ENCODE measurements at places on chromosomes 6 and 20. TPM values are rescaled to one million over a fixed set of nuclear protein-coding genes. Genes with fewer than 3 reads are reported as not detected.

Gene KIF6
- total RNA-seq = 3.3 TPM

DNA sequence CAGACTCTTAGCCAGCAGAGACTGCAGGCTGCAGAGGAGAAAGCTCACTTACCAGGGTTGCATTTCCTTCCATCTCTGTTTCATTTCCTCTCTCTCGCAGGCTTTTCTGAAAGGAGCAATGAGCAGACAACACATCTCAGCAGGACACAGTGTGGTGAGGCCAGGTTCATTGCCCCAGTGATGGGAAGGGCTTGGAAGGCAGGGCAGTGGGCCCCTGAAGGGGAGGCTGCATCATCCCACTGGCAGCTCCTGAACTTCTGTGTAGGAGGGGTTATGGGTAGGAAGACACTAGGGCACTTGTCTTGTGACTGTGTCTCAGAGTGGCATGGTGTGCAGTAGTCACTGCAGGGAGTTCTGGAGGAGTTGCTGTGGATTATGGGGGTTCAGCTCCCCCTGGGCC is 246.8 kb downstream of the QKI start:
- peak; percentile 12 for DNase-seq

DNA sequence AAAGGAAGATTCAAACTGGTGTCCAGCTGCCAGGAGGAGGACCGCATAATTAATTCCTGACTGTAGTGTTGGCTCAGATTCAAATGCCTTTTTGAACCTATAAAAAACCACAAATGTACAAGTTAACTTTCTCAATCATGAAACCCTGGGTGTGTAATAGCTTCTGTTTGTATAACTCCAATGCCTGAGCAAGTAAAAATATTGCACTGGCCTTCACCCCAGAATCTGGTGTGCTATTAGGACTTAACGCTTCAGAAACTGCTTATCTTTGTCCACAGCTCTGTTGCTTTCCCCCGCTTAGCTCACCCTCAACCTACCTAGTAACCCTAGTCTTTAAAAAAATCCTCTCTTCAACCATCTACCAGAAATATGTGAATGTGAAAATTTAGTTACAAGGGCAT is 119.1 kb upstream of the MAP7 start:
- DNase-seq = peak; percentile 36

- DNase-seq = no peak
These were observed 60.9 kb downstream of the IRF4 start for GRCh38 chr6:452301-453067.

GRCh38 chr6:44011350-44011920 is 115.8 kb downstream of the MRPL14 start:
- no peak for DNase-seq

DNA sequence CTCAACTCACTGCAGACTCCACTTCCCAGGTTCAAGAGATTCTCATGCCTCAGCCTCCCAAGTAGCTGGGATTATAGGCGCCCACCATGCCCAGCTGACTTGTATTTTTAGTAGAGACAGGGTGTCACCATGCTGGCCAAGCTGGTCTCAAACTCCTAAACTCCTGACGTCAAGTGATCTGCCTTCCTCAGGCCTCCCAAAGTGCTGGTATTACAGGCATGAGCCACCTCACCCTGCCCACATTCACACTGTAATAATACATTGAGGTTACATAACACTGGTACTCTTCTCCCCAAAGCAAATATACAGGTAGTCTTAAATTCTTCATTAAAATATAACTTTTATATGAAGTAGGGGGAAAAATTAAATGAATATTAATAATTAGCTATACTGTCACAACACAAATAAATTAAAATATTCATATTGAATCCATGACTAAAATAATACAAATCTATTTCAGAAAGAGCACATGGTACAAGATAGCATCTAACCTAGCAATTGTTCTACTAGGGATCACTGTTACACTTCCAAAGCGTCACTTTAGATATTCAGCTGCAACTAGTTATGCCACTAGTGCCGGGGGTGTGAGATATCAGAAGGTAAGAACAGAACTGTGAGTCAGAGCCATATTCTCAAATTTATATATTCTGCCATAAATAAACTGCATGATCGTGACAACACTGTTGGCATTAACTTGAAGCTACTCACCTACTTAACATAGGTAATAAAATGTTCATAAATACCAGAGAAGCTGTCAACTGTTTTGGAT is 169.1 kb upstream of the SHLD1 start:
- DNase-seq = no peak

DNA sequence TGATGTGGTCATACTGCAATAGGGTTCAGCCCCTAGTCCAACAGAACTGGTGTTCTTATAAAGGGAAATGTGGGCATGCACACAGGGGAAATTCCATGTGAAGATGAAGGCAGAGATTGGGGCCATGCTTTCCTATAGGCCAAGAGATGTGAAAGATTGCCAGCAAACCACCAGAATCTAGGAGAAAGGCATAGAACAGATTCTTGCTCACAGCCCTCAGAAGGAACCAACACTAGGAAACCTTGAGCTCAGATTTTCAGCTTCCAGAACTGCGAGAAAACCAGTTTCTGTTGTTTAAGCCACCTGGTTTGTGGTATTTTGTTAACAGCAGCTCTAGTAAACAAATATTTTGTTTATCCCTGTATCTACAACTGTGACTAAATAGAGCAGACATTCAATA is 197.6 kb upstream of the CITED2 start:
- DNase-seq = no peak

DNA sequence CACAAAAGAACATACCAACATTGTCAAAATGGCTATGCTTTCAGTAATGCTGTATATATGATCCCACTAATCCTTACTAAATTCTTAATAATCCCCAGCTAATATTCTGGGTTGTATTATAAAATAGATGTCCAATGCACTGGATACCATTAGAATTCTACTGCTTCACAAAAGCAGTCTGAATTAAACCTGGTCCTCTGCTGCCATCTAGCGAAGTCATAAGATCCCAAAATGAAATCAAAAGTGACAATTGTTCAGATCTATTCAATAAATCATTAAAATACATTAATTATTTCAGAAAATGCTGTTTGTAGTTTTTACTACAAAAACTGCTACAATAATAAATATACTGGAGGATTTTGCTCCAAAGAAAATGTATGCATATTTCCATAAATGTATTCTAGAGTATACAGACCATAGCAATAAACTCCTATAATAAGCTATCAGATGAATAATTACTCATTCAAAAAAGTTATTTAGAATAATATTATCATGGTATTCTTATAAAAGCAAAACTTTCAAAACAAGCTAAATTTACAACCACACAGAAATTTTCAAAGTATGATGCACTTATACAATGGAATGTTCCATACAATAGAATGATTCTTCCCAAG is 92.6 kb downstream of the RNGTT start:
- DNase-seq = peak; percentile 70

GRCh38 chr20:44936510-44936909 is 23.7 kb downstream of the TOMM34 start:
- DNase-seq = no peak

Gene SNAP91
- total RNA-seq = 0.62 TPM

GRCh38 chr6:147909640-147910039 is 401.1 kb downstream of the SAMD5 start:
- DNase-seq = no peak

DNA sequence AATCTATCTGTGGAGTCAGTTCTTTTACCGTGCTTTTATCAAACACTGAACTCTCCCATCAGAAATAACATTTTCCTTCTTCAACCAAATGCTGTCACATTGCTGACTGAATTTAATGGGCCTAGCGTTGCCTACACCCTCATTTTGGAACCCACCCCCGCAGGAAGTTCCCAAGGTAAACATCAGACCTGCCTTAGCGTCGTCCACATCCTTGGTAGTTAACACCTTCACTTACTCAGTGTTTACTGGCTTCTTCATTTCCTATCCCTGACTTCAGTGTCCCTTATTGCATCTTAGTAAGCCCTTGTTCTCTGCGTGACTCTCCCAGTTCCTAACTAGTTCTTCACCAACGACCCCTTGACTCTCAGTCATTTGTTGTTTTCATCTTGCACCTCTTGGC is 491.4 kb upstream of the SOX4 start:
- no peak for DNase-seq

DNA sequence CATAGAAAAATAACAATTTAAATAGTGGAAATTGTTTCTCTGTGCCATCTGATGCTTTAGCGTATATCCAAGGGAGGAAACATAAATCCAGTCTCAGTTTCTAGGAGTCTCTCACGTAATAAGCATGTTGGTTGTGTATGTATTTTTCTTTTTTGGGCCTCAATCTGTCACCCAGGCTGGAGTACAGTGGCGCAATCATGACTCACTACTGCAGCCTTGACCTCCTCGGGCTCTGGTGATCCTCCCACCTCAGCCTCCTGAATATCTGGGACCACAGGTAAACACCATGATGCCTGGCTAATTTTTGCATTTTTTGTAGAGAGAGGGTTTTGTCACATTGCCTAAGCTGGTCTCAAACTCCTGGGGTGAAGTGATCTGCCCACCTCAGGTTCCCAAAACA is 78.6 kb upstream of the PLN start:
- DNase-seq = no peak

DNA sequence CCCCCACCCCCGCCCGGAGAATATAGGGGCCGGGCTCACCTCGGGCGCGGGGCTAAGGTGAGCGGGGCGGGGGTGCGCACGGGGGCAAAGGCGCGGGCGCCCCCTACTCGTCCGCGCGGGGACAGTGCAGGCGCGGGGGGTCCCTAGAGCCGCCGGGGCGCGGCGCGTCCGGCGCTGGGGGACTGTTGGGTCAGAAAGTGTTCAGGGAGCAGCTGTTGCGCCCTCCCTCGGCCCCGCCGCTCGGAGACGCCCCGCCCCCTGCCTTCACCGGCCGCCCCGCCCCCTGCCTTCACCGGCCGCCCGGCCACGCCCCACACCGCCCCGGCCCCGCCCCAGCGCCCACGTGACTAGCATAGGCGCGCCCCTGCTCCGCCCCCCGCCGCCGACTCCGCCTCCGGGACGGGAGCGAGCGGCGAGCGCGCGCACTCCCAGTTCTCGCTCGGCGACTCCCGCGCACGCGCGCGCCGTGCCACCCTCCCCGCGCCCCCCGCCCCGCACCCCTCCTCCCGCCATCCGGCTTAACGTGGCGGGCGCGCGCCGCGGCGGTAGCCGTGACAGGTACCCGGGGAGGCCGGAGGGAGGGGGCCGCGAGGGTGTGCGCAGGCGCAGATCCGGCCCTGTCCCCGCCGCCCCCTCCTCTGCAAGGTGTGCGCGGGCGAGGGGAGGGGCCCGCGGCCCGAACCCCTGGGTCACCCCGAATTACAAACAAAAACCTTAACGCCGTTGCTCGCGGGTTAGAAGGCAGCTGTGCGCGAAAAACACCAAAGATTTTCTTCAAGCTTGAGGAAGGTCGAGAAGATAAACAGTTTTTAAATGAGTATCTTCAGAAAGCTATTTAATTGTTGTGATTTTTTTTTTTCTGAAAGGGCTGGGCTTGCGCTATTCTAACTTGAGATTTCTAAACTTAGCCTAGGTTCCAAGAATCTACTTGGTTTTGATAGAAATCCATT is 704 bp upstream of the ZNF217 start:
- DNase-seq = peak; percentile 93

GRCh38 chr6:24513602-24514001 is 18.8 kb downstream of the ALDH5A1 start:
- DNase-seq = no peak

DNA sequence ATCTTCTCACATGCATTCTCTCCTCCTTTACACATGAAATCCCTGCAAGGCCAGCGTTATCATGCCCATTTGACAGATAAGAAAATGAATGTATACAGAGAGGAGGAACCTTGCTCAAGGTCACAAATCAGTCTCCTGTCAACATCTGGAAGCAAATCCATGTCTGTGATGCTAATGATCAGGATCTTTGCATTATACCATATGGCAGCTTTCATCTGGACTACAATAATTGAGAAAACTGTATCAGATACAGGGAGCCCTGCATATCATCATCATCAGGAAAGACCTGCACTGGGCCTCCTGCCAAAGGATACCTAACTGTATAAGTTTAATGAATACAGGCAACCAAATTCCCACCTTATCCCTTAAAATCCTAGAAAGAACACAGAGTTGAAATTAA is 213.7 kb downstream of the PTPRT start:
- DNase-seq = no peak

Gene NFYA
- total RNA-seq = 45.4 TPM

DNA sequence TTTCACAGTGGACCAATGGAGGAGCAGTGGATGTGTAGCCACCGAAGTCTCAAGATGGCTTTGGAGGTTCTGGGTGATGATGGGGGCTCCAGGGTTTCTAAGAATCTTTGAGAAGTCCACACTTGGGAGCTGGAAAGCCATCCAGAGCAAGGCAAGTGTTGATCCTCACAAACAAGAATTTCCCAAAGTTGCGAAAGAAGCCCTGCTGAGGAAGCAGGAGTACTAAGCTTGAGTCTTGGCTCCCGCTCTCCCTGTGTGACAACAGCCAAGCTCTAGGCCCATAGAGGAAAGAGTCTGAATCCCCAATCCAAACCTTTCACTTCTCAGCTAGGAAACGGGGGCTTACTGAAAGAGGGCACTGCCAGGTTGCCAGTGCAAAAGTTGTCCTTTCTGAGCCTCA is 106.0 kb downstream of the EDN3 start:
- no peak for DNase-seq

Gene SRMS
- not detected for total RNA-seq

- no peak for DNase-seq
These were observed 21.8 kb upstream of the GMPR start for GRCh38 chr6:16216501-16217155.

Gene SFTA2
- total RNA-seq = not detected

- no peak for DNase-seq
These were observed 30.4 kb downstream of the KCNB1 start for GRCh38 chr20:49452011-49452482.

GRCh38 chr20:58665606-58666005 is 14.5 kb downstream of the STX16 start:
- no peak for DNase-seq

Gene EFCAB8
- 0.13 TPM for total RNA-seq

Gene BMP2
- not detected for total RNA-seq

DNA sequence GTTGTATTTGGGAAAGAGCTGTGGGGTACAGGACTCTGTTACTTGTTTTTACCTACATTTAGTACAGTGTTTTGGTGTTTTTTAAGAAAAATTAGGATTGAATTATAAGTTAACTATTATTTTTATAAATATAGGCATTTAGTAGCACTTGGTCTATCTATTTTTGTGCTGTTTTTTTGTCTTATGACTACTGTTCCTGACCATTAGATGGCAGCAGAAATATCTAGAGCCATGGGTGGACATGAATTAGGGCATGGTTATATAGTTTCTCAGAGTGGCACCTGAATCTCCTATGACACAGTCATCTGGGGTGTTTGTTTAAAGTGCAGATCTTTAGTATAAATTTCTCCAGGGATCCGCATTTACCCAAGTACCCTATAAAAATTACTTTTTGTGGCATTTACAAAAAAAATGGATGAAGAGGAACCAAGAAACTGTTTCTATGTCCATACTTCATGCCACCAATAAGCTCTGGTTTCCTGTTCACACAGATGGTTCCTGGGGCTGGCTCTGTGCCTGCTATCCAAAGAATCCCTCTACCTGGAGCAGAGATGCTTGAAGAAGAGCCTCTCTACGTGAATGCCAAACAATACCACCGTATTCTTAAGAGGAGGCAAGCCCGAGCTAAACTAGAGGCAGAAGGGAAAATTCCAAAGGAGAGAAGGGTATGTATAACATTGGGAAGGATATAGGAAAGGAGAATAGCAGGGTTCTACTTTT is 19.8 kb downstream of the NFYA start:
- peak; percentile 37 for DNase-seq

All from A673 (cell line).